ENCODE measurements at places on chromosomes 13 and 19. TPM values are rescaled to one million over a fixed set of nuclear protein-coding genes. Genes with fewer than 3 reads are reported as not detected.

DYRK1B gene
- total RNA-seq, result 25.5 TPM

- no peak for DNase-seq
Observed at GRCh38 chr13:93480553-93481106, 254.0 kb downstream of the GPC6 start.

DNA sequence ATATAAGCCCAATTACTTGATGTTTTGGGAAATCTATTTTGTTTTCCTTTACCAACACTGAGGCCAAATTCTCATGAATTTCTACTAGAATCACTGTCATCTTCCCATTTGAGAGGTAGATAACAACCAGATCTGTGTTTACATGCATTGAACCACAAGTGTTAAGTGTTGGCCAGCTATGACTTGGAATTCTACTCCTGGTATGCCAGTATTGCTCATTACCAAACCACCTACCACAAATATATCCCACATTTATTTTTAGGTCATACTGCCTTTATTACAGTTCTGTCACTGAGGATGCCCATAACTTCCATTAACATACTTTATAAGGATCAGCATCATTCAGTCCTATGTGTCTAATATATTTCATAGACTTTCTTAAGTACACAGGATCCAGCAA, 328.9 kb downstream of the DIAPH3 start:
- DNase-seq, result no peak

- DNase-seq, result no peak
Observed at GRCh38 chr13:41054212-41054877, 7.0 kb upstream of the WBP4 start.

DNA sequence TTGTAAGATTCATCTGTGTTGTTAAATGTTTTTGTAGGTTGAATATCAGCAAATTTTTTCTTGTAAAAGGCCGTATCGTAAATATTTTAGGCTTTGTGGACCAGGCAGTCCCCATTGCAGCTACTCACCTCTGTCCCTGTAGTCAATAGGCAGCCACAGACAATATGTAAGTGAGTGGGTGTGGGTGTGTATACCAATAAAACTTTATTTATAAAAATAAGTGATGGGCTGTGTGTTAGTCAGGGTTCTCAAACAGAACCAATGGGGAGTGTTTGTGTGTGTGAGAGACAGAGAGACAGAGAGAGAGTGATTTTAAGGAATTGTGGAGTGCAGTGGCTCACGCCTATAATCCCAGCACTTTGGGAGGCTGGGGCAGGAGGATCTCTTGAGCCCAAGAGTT, 37.6 kb upstream of the NFIC start:
- no peak for DNase-seq
